ENCODE measurements at places on chromosomes 3 and 15. TPM values are rescaled to one million over a fixed set of nuclear protein-coding genes. Genes with fewer than 3 reads are reported as not detected.

Gene LIPH
- 9.6 TPM for total RNA-seq

Gene CLPX
- total RNA-seq: 26.0 TPM

Gene CCK
- total RNA-seq: 1.5 TPM

Gene RETNLB
- total RNA-seq: not detected

Gene PFN2
- total RNA-seq: 109 TPM

Gene UBAP1L
- 0.35 TPM for total RNA-seq

Gene ARPIN
- 14.1 TPM for total RNA-seq

Gene FETUB
- 2.8 TPM for total RNA-seq

Gene C3orf33
- 2.8 TPM for total RNA-seq

Gene GASK1A
- 0.07 TPM for total RNA-seq

Gene RAP2B
- 28.1 TPM for total RNA-seq

Gene CHRNA7
- total RNA-seq: 0.28 TPM

Gene DET1
- 1.4 TPM for total RNA-seq
